Omental fat pad (tissue), 4 donors: ENCODE measurements at places on chromosomes 7 and 10. TPM values are rescaled to one million over a fixed set of nuclear protein-coding genes. Genes with fewer than 3 reads are reported as not detected.

Gene MBL2
- total RNA-seq: not detected

Gene CALHM1
- not detected for total RNA-seq

Gene WDFY4
- total RNA-seq: 13.6 TPM

Gene CHST3
- total RNA-seq: 28.8 TPM

Gene RAMP3
- total RNA-seq: 24.6 TPM

DNA sequence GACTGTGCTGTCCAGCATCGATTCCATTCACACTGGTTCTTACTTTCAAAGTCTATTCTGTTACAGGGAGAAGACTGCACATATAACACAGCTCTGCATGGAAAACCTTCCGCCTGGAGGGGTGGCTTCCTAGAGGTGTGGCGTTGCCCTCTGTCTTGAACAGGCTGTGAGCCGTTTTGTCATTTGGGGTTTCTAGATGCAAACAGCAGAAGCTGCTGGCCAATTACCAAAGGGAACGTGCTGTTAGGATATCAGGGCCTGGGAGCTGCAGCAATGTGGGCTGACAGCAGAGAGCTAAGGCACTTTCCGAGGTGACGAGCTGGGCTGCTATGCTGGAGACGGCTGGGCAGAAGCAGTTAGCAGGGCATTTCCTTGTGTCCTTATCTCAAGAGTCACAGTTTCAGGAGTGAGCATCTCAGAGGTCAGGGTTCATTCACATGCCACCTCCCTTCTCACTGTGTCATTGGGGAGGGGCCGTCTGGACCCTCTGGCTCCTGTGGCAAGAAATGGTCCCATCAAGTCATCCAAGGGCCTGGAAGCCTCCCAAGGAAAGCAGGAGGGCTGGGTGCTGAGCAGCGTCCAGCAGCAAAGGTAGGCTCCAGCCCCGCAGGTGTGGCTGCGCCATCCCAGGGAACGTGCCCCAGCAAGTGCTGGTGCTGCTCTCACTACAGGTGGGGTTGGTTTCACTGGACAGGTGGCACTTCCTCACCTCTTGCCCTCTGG lies 106.5 kb downstream of the WDR37 start:
- DNase-seq: no peak

DNA sequence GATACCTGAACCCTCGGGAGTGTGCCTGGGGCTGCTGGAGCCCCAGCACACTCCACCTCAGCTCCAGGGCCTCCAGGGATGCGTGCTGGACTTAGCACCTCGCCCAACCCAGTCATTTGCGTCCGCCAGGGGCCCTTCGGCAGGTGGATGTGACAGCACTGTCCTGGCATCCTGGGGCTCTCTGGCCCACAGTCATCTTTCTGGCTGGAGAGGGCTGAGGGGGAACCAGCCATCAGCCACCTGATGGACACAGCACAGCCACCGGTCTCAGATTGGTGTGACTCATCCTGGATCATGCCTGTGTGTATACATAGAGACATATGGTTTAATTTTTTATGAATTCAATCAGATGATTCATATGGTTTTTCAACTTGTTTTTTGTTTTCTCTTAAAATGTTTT lies 11.1 kb downstream of the ZNF775 start:
- no peak for DNase-seq

GRCh38 chr7:1883834-1884582 lies 213.9 kb downstream of the ELFN1 start:
- DNase-seq: no peak

DNA sequence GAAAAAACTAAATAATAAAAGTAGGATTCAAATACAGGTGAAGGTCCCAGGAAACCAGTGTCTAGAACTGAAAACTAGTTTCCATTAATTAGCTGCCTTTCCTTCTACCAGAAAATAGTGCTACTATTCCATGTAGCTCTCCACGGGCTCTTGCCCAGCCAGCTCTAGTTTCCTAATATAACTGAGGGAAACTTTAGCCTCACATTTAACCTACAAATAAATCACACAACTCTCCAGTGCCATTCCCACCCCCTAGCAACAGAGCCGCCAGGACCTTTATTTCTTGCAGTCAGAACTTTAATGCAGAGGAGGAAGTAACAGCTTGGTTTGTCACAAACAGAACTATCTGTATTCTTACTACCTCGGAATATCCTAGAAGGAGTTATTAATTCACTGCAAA lies 10.3 kb downstream of the TOMM7 start:
- no peak for DNase-seq

GRCh38 chr10:43105102-43105955 lies 28.5 kb downstream of the RET start:
- peak; percentile 52 for DNase-seq

DNA sequence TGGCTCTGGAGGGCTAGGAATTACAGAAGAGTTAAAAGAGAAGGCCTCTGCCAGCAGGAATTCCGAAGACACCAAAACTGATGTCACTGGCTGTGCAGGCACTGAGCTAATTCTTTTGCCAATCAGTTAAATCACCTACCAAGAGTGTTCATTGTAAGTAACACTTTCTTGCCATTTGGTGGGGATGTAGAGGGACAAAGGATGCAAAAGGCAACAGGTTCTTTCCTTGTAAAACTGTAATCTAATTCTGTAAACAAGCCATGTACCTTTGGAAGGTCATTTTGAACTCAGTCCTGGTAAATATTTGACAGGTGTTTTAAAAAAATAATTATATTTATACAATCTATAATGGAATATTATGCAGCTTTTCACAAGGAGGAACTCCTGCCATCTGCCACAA lies 438.4 kb downstream of the AUTS2 start:
- DNase-seq: no peak

DNA sequence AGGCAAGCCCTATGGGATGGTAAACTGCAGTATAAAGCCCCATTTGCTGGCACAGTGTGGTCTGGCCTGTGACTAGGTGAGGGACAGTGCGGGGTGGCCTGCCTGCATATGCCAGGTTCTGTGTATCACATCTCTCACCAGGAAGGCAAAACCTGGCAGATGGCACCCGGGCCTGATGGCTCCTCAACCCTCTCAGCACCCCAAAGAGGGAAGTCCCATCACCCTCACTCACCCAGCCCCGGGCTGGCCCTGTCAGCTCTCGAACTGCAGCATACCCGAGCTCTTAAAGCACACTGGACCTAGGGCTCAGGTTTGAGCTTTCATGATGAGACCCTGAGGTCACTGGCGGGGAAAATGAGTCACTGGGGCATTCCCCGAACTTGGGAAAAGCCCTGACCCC lies 130.5 kb downstream of the LHPP start:
- DNase-seq: no peak

DNA sequence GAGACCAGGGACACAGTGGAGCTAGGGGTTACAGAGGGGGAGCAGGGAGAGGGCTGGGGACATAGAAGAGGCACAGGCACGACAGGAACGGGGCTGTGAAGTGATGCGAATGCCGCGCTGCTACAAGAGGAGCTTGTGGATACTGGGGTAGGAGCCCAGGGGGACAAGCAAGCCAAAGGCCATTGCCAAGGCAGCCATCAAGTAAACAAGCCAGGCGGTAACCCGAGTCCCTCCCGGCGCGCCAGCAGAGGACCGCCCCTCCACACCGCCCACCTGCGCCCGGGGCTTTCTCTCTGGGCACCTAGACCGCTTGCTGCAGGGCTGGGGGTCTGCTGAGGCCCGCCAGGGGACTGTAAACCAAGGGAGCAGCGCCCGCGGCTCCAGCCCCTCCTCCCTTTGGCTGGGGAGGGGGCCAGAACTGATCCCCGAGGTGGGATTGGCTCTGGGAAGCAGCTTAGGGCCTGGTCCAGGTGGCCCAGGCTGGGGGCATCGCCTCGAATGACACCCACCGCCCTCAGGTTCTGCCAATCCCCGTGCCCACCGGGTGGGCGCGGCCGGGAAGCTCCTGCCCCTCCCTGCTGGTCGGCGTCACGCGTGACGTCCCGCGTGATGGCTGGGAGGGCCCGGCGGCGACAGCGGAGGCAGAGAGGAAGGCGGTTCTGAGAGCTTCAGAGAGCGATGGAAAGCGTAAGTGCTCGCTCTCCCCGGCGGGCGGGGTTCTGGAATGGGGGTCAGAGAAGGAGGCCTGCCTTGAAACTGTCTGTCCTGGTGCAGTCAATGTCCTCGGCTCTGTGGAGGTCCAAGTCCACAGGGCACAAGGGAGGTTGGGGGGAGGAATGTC lies 982 bp downstream of the SFXN3 start:
- DNase-seq: peak; percentile 58

DNA sequence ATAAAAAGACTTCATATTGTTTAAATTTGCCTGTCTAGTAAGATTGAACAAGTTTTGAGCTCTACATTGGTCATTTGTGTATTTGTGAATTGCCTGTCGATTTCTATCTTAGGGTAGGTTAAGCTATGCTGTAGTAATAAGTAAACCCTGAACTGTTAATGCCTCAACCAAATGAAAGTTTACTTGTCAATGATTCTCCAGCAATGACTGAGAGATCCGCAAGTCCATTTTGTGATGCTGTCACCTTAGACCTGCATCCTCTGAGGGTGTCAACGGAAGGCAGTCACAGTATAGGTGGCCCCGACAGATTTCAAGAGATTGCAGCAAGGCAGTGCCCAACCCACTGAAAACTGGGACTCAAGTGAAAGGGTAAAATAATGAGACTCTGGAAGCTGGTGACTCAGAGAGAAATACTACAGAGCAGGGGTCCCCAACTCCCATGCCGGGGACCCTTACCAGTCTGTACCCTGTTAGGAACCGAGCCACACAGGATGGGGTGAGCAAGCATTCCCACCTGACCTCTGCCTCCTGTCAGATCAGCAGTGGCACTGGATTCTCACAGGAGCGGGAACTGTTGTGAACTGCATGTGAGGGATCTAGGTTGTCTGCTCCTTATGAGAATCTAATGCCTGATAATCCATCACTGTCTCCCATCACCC lies 10.8 kb upstream of the PHYH start:
- DNase-seq: no peak

DNA sequence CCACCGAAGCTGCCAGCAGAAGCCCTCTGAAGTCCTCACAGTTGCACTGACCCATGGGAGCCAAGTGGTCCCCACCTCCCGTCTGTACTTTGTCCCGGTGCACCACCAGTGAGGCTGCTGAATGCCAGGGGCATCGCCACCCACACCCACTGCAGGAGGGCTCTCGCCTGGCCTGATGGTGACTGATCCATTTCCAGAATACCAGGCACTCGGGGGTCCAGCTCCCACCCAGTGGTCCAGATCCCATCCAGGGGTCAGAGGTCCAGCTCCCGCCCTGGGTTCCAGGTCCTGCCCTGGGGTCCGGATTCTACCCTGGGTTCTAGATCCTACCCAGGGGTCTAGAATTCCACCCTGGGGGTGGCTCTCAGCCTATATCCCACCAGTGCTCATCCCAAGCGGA lies 9.1 kb upstream of the JAKMIP3 start:
- DNase-seq: no peak

GRCh38 chr10:132243141-132243540 lies 56.4 kb downstream of the DPYSL4 start:
- no peak for DNase-seq

DNA sequence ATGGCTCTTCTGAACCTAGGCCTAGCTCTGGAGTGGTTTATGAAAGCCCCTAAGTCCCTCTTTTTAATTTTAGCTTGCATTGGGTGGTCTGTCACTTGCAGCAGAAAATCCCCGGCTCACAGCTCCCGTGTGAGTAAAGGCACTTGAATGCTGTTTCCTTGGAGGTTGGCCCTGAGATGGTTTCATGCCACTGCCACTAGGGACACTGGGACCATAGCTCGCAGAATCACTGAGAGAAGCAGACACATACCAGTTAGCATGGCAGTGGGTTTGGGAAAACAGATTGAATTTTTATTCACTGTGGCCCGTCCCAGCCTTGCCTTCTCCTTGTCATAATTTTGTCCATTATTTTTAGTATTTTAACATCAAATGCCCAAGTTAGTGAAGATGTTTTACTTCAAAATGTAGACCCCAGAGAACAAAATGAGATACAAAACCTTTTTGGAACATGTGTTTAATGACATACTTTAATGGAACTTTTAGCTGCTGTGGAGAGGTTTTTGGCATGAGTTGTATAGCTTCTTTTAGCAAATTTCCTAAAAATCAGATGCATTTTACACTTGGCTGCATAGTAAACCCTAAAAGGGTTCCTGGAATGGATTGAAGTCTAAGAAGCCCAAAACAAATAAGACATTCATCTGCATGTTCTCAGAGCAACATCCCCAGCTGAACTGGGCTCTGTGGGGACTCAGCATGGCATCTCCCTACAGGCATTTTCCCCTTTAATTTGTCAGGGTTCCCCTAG lies 259.7 kb upstream of the PITRM1 start:
- no peak for DNase-seq

- DNase-seq: no peak
Observed at GRCh38 chr10:130138479-130138866, 2.3 kb downstream of the GLRX3 start.

- DNase-seq: no peak
Observed at GRCh38 chr10:87761892-87762291, 56.1 kb downstream of the ATAD1 start.

DNA sequence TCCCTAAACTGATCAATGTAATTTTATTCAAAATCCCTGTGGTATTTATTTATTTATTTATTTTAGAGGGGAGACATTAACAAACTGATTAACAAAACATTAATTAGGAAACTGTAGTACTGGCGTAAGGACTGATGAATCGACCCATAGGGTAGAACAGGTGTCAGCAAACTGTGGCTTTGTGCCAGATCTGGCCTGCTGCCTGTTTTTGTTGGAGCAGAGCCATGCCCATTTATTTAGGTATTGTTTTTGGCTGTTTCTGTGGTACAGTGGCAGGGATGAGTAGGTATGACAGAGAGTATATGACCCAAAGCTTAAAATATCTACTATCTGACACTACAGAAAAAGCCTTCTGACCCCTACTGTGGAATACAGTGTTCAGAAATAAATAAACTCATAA lies 332.5 kb upstream of the ETV1 start:
- no peak for DNase-seq

- DNase-seq: no peak
Observed at GRCh38 chr7:72408966-72409637, 3.0 kb downstream of the CALN1 start.

DNA sequence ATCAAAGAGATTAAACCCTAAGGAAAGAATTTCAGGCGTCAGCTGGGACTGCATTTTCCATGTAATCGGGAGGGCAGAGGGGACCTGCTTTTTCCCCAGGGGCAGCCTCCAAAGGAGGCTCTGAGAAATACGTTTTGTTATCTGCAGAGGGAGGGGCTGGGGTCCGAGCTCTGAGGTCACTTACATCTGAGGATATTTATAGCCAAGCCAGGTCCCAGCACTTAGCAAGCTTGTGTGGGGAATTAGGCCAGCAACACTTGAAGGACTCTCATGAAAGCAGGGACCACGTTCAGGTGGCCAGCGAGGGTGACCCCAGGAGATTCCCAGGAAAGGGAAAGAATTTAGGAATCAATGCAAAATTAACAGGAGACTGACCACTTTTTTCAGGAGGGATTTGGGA lies 20.6 kb upstream of the GDI2 start:
- DNase-seq: no peak

DNA sequence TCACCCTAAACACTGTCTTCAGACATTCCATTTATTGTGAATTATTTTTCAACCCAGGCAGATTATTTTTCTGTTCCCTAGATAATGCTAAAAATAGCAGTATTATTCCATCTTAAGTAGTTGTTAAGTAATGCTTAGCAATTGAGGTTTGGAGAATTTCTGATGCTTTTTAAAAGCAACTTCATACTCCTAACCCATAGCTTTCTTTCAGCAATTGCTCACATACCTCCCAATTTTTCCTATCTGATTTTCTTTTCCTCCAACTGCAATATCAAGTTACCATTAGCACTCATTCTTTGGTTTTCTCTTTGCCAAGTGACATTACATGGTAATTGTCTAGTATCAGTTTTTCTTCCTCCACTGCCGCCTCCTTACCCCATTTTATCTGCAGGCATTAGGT lies 104.7 kb downstream of the GPR85 start:
- DNase-seq: no peak
